HFFc6 (cell line): ENCODE measurements at places on chromosomes 6 and 20. TPM values are rescaled to one million over a fixed set of nuclear protein-coding genes. Genes with fewer than 3 reads are reported as not detected.

The ZGPAT gene
- total RNA-seq: 18.3 to 23.0 TPM (median 21.8 TPM) in 3 replicates

The KCNQ2 gene
- not detected in 3 replicates for total RNA-seq

The PACRG gene
- not detected in 3 replicates for total RNA-seq

The C6orf15 gene
- not detected in 3 replicates for total RNA-seq

The FAXC gene
- 1.6 to 1.9 TPM (median 1.8 TPM) in 3 replicates for total RNA-seq

The TFAP2A gene
- 74.0 to 88.9 TPM (median 88.0 TPM) in 3 replicates for total RNA-seq

DNA sequence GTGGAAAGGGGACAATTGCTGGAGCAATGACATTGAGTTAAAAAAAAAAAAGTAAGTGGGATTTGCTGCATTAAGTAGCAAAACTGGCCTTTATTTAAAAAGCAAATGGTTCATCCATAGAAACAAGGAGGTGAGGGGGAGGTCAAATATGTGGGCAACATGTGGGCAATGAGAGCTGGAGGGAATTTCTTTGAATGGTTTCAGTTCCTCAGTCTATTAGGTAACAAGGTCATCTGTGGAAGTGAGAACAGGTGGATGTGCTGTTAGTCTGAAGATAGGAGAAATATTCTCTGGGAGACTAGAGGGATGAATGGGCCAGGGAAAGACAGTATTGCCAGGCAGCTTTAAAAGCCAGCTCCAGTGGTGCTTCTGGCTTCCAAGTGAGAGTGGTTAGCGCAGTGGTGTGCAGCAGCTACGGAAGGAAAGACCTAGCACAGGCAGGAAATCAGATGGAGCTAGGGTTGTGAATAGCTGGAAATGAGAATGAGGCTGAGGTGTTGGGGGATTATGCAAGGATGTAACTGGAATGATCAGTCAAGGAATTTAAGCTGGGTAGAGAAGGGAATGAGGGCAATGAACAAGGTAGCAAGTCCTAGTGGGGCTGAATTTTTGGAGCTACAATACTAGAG lies 727.6 kb downstream of the PTPRT start:
- no peaks in the 10 kb centered on the region for H3K4me1 ChIP-seq
- H3K27ac ChIP-seq: no peak overlapping the region
- no peaks in the 10 kb centered on the region for H3K36me3 ChIP-seq
- DNase-seq: no peak
- no peak overlapping the region for H3K4me3 ChIP-seq

- no peak overlapping the region for H3K27ac ChIP-seq
- H3K27me3 ChIP-seq: peaks cover 4% of the 10 kb centered on the region
- no peaks in the 10 kb centered on the region for H3K36me3 ChIP-seq
- DNase-seq: no peak
Observed at GRCh38 chr6:1247056-1247455, 64.8 kb upstream of the FOXQ1 start.

DNA sequence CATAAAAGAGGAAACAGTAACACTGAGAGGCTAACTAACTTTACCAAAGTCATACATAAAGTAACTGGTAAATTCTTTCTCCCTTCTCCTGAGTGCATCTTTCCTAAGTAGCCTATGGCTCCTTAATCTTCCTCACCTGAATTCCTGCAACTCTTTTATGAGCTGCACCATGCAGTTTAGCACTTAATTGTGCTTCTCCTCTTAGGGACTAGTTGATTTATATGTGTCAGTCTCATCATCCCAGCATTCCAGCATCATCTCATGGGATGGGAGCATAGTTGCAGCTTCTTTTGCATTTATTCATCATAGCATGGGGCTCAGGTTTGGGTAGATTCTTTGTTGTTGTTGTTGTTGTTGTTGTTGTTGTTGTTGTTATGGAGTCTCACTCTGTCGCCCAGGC lies 3.5 kb upstream of the TSPYL1 start:
- DNase-seq: no peak
- H3K4me1 ChIP-seq: peaks cover 37% of the 10 kb centered on the region
- no peaks in the 10 kb centered on the region; the same call in 1 of the 2 replicates for H3K27me3 ChIP-seq
- H3K4me3 ChIP-seq: no peak overlapping the region

DNA sequence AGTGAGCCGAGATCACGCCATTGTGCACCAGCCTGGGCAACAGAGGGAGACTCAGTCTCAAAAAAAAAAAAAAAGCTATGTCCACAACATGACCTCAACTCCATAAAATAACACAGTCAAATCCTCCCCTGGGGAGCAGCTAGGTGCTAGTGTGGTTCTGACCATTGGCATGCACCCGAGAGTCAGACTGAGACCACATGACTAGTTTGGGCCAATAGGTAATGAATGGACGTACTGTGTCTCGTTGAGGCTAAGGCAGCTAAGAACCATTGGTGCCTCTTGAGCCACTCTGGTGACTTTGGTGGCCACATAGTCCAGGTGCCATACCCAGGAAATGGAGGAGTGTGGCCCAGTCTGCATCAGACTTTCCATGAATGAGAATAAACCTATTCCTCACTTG lies 40.3 kb downstream of the ATP9A start:
- H3K27ac ChIP-seq: no peak overlapping the region
- H3K4me3 ChIP-seq: no peak overlapping the region
- H3K4me1 ChIP-seq: peaks cover 14% of the 10 kb centered on the region
- no peaks in the 10 kb centered on the region for H3K27me3 ChIP-seq
- H3K36me3 ChIP-seq: no peaks in the 10 kb centered on the region
- DNase-seq: no peak

DNA sequence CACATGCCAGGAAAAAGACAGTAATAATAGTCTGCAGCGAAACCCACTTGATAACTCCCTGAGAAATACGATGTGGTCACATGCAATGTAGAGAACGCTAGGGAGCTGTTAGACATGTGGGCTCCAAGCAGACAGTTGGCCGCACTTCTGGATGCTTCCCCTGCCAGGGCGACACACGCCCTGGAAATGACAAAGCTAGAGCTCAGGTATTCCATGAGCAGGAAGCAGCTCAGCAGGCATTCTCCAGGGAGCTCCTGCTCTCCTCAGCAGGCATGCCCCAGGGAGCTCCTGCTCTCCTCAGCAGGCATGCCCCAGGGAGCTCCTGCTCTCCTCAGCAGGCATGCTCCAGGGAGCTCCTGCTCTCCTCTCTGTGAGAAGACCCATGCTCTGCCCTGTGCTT lies 52.4 kb upstream of the NXT1 start:
- no peak overlapping the region for H3K4me3 ChIP-seq
- DNase-seq: no peak
- H3K36me3 ChIP-seq: no peaks in the 10 kb centered on the region
- no peak overlapping the region for H3K27ac ChIP-seq

GRCh38 chr6:80348263-80348662 lies 241.8 kb downstream of the BCKDHB start:
- DNase-seq: no peak
- no peaks in the 10 kb centered on the region for H3K27me3 ChIP-seq
- H3K4me1 ChIP-seq: peaks cover 6% of the 10 kb centered on the region; the same call in 1 of the 2 replicates
- no peak overlapping the region for H3K4me3 ChIP-seq
- no peaks in the 10 kb centered on the region for H3K36me3 ChIP-seq

DNA sequence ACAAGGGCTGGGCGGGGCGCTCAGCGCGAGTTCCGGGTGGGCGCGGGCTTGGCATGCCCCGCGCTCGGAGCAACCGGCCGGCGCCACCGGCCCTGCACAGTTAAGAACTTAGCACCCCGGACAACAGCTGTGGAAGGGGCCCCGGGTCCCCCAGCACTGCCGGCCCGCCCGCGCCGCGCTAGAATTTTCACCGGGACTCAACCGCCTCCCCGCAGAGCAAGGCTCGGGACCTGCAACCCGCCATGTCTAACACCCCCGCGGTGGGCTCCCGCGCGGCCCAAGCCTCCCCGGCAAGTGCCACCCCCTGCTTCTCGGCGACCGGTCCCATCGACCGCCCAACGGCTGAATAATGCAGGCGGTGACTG lies 5.2 kb upstream of the PSMG4 start:
- no peak overlapping the region for H3K27ac ChIP-seq
- H3K4me1 ChIP-seq: peaks cover 24% of the 10 kb centered on the region
- no peak overlapping the region for H3K4me3 ChIP-seq
- H3K27me3 ChIP-seq: peaks cover 11% of the 10 kb centered on the region
- DNase-seq: no peak

- peaks cover 2% of the 10 kb centered on the region for H3K27me3 ChIP-seq
- H3K4me3 ChIP-seq: no peak overlapping the region
- H3K27ac ChIP-seq: no peak overlapping the region
- H3K4me1 ChIP-seq: peaks cover 10% of the 10 kb centered on the region
Observed at GRCh38 chr6:113651120-113651519, 206.0 kb upstream of the MARCKS start.

DNA sequence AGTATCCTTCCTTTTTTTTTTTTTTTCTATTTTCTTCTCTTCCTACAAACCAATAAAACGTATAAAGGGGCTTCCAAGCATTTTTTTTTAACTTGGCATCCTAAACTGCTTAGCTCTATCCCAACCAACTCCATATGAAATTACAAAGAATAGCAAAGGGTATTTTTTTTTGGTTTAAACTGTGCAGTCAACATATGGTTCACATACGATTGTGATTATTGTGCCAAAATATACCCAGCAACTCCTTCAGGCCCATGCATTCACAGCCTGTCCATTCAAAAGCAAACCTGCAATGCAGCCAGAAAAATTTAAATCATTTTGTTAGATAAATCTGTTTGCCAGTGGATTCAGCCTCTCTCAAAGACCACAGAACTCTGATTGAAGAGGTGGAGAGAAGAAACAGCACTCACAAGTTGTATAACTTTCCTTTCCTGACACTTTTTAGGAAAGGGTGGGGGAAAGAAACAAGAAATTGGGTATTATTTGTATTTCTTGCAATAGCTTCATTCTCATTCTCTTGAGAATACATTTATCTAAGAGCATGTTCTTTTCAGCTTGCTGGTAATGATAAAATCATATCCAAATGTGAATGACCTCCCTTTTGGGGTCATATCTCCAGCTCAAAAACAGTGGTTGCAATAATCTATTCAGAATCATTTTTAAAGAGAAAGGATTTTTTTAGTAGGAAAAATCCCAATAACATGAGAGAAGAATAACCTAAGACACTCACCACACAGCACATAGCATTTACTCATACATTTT lies 701.3 kb upstream of the CHD6 start:
- H3K36me3 ChIP-seq: no peaks in the 10 kb centered on the region
- no peaks in the 10 kb centered on the region for H3K27me3 ChIP-seq
- DNase-seq: no peak
- H3K4me1 ChIP-seq: no peaks in the 10 kb centered on the region

DNA sequence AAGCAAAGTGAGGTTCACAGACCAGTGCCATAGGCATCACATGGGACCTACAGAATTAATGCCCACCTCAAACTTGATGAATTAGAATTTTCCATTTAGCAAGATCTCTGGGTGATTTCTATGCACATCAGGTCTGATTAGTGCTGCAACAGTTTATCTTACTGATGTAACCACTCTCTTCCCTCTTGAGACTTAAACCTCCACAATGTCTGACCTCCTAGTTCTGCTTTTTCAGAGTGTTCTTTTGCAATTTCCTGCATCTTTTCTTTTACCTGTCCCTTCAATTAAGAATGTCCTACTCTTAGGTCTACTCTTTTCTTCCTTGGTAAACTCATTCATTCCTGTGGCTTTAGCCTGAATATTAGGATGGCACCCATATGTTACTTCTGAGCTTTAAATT lies 615.3 kb downstream of the TFAP2A start:
- no peak for DNase-seq
- H3K36me3 ChIP-seq: no peaks in the 10 kb centered on the region
- H3K27ac ChIP-seq: no peak overlapping the region
- no peak overlapping the region for H3K4me3 ChIP-seq

GRCh38 chr20:1900321-1900801 lies 5.2 kb downstream of the SIRPA start:
- H3K27ac ChIP-seq: peak overlapping the region; percentile 58
- H3K36me3 ChIP-seq: no peaks in the 10 kb centered on the region; the same call in 1 of the 2 replicates
- H3K4me1 ChIP-seq: peaks cover 28% of the 10 kb centered on the region
- DNase-seq: peak; percentile 73
- H3K4me3 ChIP-seq: no peak overlapping the region

DNA sequence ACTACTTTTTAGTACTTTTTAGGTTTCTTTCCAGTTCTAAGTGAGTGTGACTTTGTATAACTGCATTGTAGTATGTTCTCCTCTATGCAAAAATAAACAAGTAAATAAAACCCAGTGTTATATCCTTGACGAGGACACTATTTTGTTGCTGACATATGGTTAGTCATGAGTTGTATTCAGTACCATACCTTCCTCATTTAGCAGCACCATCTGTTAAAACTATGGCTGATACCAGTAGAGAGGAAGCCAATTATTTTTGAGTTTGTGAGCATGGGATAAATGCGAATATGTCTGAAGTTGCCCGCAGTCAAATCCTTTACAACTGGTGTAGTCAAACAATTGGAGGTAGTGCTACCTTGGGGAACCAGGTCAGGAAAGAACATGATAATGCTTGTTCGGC lies 74.1 kb downstream of the CDKAL1 start:
- no peak overlapping the region for H3K4me3 ChIP-seq
- H3K27ac ChIP-seq: no peak overlapping the region
- peaks cover 17% of the 10 kb centered on the region for H3K36me3 ChIP-seq
- H3K27me3 ChIP-seq: peaks cover 1% of the 10 kb centered on the region; the same call in 1 of the 2 replicates
- H3K4me1 ChIP-seq: peaks cover 27% of the 10 kb centered on the region

- no peaks in the 10 kb centered on the region for H3K4me1 ChIP-seq
- DNase-seq: no peak
- H3K4me3 ChIP-seq: no peak overlapping the region
Observed at GRCh38 chr6:103925317-103925716, 934.4 kb downstream of the HACE1 start.

GRCh38 chr6:163751032-163751525 lies 336.6 kb downstream of the QKI start:
- no peak overlapping the region for H3K27ac ChIP-seq
- H3K36me3 ChIP-seq: peaks cover 6% of the 10 kb centered on the region
- H3K4me3 ChIP-seq: no peak overlapping the region
- peaks cover 2% of the 10 kb centered on the region for H3K4me1 ChIP-seq

DNA sequence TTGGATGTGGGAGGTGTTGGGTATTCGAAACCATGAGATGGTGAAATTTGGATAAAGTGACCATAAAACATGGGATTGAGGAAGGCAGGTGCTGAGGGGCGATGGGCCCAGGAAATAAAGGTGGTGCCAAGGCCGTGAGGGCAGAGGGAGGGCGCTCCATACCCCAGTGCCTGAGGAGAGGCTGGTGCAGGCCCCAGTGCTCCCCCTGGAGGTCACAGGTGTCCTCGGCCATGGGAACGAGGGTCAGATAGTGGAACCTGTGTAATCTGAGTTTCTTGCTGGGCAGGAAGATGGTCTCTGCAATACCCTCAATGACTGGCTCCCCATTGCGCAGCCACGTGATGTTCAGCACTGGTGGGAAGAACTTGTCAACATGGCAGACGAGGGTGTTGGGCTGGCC lies 16.2 kb downstream of the HLA-DPB1 start:
- no peak overlapping the region for H3K27ac ChIP-seq
- H3K4me1 ChIP-seq: peaks cover 4% of the 10 kb centered on the region; the same call in 1 of the 2 replicates
- peaks cover 26% of the 10 kb centered on the region for H3K27me3 ChIP-seq

GRCh38 chr6:130779658-130780033 lies 47.6 kb upstream of the SMLR1 start:
- peaks cover 19% of the 10 kb centered on the region for H3K36me3 ChIP-seq
- H3K4me1 ChIP-seq: peaks cover 50% of the 10 kb centered on the region
- no peaks in the 10 kb centered on the region; the same call in 1 of the 2 replicates for H3K27me3 ChIP-seq
- peak overlapping the region; percentile 79 for H3K27ac ChIP-seq
- peak overlapping the region; percentile 84 for H3K4me3 ChIP-seq
- no peak for DNase-seq
